Fibroblast of upper back skin (primary cell): ENCODE measurements at places on chromosomes 2 and 18.

GRCh38 chr18:10566390-10566789 lies 40.6 kb downstream of the NAPG start:
- DNase-seq = no peak

DNA sequence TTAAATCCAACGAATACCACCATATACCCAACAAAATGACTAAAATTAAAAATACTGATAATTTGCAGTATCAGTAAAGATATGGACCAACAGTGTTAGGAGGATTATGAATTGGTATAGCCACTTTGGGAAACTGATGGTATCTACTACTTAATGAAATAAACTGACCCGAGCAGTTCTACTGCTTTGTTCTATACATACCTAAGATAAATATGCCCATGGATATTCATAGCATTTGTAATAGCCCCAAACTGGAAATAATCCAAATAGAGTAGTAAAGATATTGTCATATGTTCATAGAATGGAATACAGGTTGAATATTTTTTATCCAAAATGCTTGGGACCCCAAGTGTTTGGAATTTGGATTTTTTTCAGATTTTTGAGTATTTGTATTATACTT lies 20.7 kb downstream of the PPP1CB start:
- DNase-seq = no peak

DNA sequence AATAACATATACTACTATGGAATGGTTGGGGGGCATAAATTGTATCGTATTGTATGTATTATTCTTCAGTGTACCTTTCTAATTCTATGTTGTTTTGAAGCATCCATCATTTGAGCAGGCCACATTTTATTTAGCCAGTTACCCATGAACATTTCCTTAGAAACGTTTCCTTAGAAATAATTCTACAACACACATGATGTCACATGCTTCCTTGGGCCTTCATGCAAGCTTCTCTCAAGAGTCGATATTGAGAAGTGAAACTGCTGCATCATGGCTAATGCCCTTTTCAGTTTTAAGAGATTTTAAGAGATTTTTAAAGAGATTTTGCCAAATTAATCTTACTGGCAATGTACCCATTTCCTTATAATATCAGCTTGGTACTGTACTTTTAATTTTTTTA lies 63.9 kb downstream of the ALPK2 start:
- DNase-seq = no peak

DNA sequence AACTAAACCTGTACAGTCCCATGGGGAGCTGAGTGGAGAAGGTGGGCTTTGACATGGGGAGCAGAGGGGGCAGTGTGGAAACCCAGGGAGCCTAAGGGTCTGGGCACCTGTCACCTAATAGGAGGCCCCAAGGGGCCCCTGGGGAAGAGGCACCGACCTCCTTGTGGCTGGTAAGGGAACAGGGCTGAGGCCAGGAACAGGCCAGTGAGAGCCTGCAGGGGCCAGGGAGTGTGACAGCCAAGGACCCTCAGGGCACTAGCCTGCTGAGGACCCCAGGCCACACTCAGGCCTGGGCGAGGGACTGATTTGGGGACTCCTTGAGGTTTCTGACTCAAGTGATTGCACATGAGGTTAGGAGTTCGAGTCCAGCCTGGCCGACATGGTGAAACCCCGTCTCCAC lies 24.5 kb upstream of the ALPP start:
- DNase-seq = no peak

- no peak for DNase-seq
Observed at GRCh38 chr2:24365826-24366225, 5.5 kb upstream of the ITSN2 start.

GRCh38 chr2:113876503-113877387 lies 13.1 kb upstream of the ACTR3 start:
- DNase-seq = no peak

GRCh38 chr2:228876276-228876675 lies 394.8 kb downstream of the PID1 start:
- no peak for DNase-seq

- peak; percentile 62 for DNase-seq
Observed at GRCh38 chr2:45813003-45813941, 161.8 kb downstream of the PRKCE start.

DNA sequence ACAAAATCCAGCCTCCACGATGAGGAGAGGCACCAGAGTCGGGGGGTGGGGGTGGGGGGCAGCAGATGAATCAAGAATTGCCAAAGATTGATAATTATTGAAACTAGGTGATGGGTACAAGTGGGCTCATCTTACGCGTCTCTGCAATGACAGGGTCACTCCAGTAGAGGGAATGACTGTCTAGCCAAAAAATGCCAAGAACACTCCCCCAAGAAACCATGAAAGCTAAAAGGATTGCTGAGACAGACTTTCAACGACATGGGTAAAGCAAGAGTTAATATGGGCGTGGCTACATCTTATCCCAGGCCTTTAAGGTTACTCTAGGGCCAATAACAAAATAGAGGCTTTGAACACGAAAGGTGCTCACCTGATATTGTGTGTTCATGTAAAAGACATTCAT lies 86.5 kb downstream of the STK39 start:
- DNase-seq = no peak

DNA sequence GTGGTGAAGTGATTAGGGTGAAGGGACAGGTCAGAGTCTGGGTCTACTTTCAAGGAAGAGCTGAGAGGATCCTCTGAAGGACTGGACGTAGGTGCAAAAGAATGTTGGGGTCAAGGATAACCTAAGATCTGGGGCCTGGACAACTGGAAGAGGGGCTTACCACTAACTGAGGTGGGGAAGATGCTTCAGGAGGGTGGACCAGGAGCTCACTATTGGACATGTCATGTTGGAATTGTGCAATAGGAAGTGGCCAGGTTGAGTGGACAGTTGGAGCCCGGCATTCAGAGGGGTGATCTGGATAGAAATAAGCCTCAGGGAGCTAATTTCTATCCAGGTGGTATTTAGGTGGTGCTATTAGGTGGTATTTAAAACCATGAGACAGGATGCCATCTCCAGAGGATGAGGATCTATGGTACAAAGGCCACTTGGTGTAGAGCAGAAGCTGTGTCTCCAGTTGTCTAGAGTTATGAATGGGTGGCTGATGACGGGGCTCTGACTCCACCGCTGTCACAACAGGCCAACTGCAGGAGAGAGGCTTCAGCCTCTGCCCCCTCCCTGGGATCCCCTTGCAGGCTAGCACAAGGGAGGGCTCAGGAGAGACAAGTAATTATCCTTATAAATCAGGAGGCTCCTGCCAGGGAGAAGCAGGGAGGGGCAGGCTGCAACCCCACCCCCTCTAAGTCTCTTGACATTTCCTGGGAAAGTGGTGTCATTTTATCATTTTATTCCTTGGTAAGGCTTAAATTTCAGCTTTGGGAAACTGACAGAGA lies 158.0 kb downstream of the SMAD7 start:
- DNase-seq = no peak

- no peak for DNase-seq
Observed at GRCh38 chr2:122009561-122009960, 254.1 kb downstream of the TSN start.

GRCh38 chr2:223494942-223495341 lies 107.2 kb downstream of the SCG2 start:
- peak; percentile 86 for DNase-seq

DNA sequence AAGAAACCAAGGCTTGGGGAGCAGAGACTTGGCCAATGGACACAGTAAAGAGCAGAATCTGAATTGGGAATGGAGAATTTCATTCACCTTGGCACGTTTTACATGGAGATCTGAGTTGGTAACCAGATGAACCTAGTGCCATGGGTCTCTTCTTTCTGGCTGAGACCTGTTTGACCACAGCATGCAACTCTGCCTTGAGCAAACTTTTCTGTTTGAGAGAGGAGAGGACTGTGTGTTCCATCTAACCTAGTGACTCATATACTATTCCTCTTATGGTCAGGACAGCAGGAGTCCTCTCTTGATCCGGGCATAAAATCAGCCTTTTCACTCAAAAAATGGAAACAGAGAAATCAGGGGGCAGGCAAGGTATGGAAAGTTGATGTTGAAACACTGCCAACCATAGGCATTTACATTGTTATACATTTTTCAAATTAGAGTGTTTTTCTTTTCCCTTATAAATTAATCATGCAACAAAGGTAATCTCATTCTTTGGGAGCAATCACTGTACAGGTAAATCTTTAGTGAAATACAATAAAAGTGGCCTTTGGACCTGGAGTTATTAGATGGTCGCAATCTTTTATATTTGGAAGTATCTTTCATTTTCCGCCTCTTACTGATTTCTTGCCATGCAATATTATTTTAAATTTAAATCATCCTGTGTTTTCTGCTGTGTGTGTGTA lies 86.7 kb downstream of the NRP2 start:
- peak; percentile 48 for DNase-seq

DNA sequence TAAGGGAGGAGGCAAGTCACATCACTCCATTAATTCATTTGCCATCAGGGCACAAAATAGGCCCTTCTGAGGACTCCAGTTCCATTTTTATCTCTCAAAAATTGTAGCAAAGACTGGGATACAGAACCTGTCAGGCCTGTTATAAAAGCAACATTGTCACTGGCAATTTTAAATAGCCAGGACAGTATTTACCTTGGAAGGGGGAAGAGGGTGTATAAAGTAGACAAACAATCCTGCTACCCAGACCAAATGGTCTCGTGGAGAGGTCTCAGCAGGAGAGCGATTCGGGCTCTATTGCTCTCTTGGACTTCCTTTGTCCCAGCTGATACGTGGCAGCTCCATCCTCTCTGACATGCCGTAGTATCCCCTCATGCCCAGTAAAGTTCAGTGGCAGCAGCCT lies 740.3 kb upstream of the HS6ST1 start:
- no peak for DNase-seq

- DNase-seq = peak; percentile 55
Observed at GRCh38 chr2:96907115-96908041, 37.5 kb upstream of the SEMA4C start.

GRCh38 chr2:181395851-181396250 lies 61.3 kb upstream of the ITGA4 start:
- DNase-seq = peak; percentile 49

GRCh38 chr2:28343184-28343942 lies 49.3 kb upstream of the FOSL2 start:
- DNase-seq = no peak

GRCh38 chr2:24360963-24361330 lies 611 bp upstream of the ITSN2 start:
- DNase-seq = no peak

DNA sequence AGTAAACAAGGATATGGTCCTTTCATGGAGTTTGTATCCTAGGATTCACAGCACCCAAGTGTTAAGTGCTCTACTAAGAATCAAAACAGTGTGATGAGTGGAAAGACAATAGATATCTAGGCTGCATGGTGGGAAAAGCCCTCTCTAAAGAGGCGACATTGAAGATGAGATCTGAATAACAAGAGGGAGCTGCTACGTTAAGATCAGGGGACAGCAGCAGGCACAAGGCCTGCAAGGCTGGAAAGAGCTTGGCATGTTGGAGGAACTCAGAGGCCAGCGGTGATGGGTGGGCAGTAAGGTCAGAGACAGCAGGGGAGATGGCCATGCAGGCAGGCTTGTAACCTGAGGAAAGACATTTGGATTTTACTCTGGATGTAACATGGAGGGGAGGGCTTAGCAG lies 177.5 kb downstream of the GFPT1 start:
- DNase-seq = no peak

DNA sequence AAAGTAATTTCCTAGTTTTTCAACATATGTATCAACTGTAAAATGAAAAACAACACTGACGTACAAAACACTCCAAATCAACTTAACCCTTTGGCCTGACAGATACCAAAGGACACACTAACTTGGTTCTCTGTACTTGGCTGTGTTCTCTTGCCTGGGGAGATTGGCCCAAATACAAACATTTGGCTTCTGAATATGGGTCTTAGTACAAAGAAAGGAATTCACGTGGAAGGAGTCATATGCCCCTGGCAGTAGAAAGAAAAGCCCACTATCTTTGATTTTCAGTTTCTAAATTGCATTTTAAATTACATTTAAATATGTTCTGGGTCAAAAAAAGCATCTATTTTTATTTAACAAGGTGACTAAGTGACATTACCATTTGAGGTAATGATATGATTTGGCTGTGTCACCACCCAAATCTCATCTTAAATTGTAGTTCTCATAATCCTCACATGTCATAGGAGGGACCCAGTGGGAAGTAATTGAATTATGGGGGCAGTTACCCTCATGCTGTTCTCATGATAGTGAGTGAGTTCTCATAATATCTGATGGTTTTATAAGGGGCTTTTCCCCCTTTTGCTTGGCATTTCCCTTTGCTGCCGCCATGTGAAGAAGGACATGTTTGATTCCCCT lies 153.6 kb upstream of the CCDC195 start:
- DNase-seq = peak; percentile 86

DNA sequence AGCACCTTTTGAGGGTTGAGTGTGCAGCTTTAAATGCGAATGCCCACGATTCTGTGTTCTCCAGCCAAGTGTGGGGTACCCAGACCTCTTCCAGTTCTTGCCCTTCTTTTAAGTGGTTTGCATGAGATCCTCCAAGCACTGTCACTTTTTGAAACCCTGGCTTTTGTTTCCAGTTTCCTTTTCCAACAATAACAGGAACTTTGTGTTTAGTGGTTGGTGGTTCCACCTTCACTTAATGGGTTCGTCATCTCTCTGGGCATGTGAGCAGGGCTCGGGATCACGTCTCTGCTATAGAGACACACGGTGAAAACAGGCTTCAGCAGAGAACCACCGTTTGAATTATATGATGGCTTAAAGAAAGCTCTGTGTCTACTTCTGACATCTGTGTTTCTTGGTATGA lies 197.6 kb downstream of the LDLRAD4 start:
- no peak for DNase-seq

GRCh38 chr2:12556762-12557161 lies 160.0 kb upstream of the TRIB2 start:
- peak; percentile 43 for DNase-seq

DNA sequence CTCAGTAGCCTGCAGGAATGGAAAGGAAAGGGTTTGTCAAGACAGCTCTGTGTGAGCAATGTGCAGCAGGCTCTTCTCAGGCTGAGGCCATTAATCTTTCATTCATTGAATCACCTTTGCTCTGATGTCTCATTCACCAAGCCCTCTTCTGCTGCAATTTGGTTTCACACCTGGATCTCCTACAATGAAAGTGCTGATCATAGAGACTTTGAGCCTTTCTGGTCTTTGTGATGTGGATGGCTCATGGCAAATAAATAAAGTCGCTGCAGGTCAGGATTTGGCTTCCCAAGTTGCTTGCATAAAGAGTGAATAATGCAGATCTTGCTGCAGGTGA lies 95.8 kb upstream of the SPRED2 start:
- no peak for DNase-seq

DNA sequence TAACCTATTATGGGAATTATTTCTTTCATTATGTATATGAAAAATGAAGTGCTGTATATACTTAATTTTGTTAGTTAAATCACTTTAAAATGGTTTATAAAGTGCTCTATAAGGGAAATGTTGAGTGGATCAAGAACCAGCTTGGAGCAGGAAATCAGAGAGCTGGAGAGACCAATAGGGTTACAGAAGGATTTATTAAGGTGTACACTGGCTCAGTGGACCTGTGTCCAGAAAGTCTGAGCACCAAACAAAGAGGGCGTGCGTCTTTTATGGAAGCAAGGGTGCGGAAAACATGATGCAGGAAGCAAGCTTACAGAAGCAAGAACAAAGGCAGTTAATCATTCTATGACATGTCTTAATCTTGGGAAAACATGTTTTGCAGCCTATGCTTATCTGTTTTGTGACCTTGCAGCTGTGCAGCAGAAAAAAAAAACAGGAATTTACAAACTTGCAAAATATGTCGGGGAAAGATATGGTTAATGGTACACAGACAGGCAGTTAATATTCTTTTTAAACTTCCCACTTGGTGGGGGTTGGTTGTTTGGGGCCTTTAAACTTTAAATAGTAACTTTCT lies 65.2 kb upstream of the SLC35G4 start:
- DNase-seq = no peak
